ENCODE measurements at places on chromosomes 6 and 20. TPM values are rescaled to one million over a fixed set of nuclear protein-coding genes. Genes with fewer than 3 reads are reported as not detected.

The ANKRD66 gene
- not detected for total RNA-seq

The OPRM1 gene
- total RNA-seq = not detected

The PHF20 gene
- 37.0 TPM for total RNA-seq

The CLVS2 gene
- 0.17 TPM for total RNA-seq

The TPD52L2 gene
- total RNA-seq = 131 TPM

The AIF1 gene
- total RNA-seq = not detected

The SLC24A3 gene
- not detected for total RNA-seq

The BMP5 gene
- total RNA-seq = not detected

The CDC40 gene
- 11.0 TPM for total RNA-seq

The FILIP1 gene
- 0.25 TPM for total RNA-seq

The MOCS1 gene
- 2.1 TPM for total RNA-seq

The SUMO4 gene
- total RNA-seq = not detected

The HACE1 gene
- total RNA-seq = 3.5 TPM

The RIPOR3 gene
- total RNA-seq = not detected

The EDN3 gene
- 3.0 TPM for total RNA-seq

The ZNF311 gene
- 0.22 TPM for total RNA-seq

The BNIP5 gene
- 0.05 TPM for total RNA-seq

The SYTL3 gene
- total RNA-seq = 1.9 TPM

The AGER gene
- total RNA-seq = 1.2 TPM

The THBD gene
- 113 TPM for total RNA-seq

The WFDC12 gene
- not detected for total RNA-seq

The CD93 gene
- total RNA-seq = not detected

The DEFB132 gene
- total RNA-seq = not detected

The PLAGL2 gene
- total RNA-seq = 16.3 TPM

The ZMYND8 gene
- 14.8 TPM for total RNA-seq

The PCSK2 gene
- total RNA-seq = not detected

The SLCO4A1 gene
- total RNA-seq = 12.2 TPM

The CLPSL1 gene
- total RNA-seq = not detected

The PXDC1 gene
- total RNA-seq = 17.0 TPM

The NR2E1 gene
- total RNA-seq = not detected

The GTSF1L gene
- not detected for total RNA-seq

The SMLR1 gene
- not detected for total RNA-seq

The MAFB gene
- total RNA-seq = 0.15 TPM

The CALHM5 gene
- total RNA-seq = 0.03 TPM

The TSPO2 gene
- total RNA-seq = not detected

The PTCRA gene
- not detected for total RNA-seq

The PNLDC1 gene
- total RNA-seq = 0.08 TPM

The NRM gene
- total RNA-seq = 19.5 TPM

The DUSP22 gene
- 14.2 TPM for total RNA-seq

The SPATS1 gene
- total RNA-seq = not detected

All from A549 treated with Hydrocortisone at 1 μM for 4 hours (cell line).